Iris pigment epithelial cell (primary cell): ENCODE measurements at places on chromosomes 2 and 18.

GRCh38 chr2:102033031-102033749 is 41.4 kb downstream of the IL1R2 start:
- DNase-seq: peak; percentile 96

DNA sequence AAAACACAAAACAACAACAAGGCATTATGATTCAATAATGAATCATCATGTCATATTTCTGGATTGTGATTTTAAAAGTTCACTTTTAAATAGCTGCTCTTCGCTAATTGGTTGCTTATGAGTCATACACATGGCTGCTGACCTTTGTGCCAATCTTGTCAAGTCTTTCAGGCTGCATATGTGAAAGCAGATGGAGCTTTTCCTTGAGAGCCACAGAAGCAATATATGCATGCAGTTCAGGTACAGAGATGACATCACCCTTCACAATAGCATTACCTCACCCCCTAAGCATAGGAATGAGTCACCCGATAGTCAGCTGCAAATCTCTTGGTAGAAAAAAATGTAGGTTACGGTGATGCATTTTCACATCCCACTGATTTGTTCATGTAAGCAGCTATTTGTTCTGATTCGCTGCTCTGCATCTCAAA is 27.2 kb downstream of the EIF2AK3 start:
- DNase-seq: peak; percentile 99

GRCh38 chr2:38561691-38562090 is 41.0 kb downstream of the HNRNPLL start:
- DNase-seq: no peak

DNA sequence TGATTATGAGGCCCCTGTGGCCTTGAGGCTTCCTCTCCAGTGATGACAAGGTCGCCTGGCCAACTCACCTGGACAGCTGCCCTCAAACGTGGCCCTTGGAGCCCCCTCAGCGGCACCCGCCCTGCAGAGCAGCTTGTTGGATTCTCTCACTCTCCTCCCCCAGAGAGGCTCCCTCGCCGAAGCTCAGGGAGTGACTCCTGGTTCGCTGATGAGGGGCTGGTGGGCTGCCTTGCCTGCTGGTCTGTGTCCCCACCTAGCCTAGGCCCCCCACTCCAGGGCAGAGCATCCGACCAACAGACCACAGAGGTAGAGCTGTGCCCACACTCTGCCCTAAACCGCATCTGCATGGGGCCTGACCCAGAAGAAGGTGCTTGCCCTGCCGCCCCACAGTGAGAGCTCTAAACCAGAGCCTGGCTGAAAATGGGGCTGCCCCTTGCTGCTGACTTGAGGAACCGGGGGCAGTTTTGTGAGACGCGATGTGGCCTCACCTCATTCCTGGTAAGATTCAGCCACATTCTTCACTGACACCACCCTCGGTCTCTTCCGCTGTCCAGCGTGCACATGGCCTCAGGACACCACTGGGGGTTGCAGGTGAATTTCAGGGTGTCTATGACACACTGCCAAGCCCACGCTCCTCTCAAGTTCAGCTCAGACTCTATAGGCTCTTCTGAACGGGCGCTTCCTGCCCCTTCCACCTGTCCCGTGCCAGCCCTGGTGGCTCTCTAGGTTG is 131.6 kb downstream of the CABLES1 start:
- no peak for DNase-seq

DNA sequence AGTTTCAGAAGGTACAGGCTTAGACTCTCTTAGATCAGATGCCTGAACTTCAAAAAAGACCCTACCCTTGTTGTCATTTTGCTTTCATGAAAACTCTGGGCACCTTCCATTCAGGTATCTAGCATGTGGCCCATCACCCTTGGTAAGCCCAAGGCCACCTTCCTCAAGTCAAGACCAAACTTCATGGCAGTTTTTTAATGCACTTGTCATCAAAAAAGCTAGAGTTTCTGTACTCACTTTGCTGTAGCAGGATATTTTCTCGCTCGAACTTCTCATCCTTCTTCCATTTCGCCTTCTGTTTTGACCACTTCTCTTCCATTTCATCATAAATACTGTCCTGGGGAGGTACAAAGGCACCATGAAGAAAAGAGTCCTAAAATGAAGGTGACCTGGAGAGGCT is 48.2 kb downstream of the FLACC1 start:
- DNase-seq: no peak

GRCh38 chr2:25274868-25275574 is 66.7 kb downstream of the DNMT3A start:
- DNase-seq: peak; percentile 41

GRCh38 chr2:222806526-222807137 is 54.2 kb upstream of the ACSL3 start:
- DNase-seq: no peak

- DNase-seq: no peak
These were observed 49.7 kb downstream of the CYRIA start for GRCh38 chr2:16615687-16616615.

DNA sequence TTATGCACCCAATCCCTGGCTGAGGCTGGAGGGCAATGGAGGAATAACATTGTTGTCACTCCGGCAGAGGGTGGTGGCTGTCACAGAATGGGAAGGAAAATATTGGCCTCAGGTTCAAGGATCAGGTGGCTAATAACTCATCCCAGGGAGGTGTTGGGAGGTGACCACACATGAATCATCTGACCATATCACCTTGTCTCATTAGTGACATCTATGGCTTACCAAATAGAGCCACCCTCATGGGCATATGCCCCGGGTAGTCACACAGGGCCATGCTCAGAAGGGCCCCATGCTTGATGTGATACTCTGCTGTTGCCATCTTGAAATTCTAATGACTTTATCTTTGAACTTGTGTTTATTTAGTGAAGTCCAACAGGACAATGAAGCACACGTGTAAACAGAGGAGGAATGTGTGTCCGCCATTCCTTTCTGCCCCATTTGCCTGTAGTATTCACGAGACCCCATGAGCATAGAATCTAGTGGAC is 27.5 kb upstream of the HK2 start:
- no peak for DNase-seq

GRCh38 chr18:35241448-35241804 is 592 bp downstream of the ZNF397 start:
- no peak for DNase-seq

GRCh38 chr18:26439537-26439936 is 108.8 kb downstream of the KCTD1 start:
- DNase-seq: no peak

DNA sequence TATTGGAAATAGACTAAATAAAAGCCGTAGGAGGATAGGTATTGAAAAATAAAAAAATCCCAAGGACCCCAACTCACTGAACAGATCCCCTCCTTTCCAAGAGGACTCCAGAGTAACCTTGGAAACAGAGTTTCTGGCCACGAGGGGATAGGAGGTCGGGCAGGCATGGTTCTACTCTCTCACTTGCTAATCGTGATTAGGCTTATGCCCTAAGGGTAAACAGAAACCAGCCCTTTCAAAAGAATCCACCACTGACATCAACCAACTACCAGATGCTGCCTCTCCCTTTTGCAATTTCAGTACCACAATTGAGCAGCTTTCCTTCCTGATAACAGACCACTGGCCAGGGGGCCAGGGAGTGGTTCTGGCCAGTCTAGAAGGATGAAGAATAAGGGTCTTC is 477.8 kb downstream of the EIPR1 start:
- no peak for DNase-seq

DNA sequence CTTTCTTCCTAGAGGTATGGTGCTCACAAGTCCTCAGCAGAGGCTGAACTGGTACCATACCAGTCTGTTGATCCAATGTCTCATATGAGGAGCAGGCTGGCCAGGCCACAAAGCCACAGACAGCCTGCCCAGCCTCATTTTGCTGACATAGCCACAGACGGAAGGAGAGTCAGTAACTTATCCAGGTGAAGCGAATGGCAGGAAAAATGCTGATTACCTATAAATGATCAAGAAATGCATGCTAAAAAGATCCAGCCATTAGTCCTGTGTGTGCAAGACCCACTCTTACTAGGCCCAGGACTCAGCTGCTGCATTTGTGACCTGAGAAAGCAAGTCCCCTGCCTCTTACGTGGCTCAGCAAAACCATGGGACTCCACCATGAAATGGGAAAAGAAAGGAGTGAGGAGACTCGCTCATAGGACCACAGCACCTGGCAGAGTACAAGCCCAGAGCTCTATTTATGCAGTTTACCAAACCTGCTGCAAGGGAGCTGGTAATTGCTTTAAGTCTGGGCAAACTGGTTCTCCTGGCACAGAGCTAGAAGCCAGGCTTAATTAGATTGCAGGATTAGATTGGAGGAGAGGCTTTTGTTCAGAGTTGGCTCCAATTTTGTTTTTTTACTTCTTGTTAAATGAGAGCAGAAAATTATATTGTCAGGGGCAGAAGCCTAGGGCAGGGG is 19.0 kb downstream of the RHOB start:
- no peak for DNase-seq

DNA sequence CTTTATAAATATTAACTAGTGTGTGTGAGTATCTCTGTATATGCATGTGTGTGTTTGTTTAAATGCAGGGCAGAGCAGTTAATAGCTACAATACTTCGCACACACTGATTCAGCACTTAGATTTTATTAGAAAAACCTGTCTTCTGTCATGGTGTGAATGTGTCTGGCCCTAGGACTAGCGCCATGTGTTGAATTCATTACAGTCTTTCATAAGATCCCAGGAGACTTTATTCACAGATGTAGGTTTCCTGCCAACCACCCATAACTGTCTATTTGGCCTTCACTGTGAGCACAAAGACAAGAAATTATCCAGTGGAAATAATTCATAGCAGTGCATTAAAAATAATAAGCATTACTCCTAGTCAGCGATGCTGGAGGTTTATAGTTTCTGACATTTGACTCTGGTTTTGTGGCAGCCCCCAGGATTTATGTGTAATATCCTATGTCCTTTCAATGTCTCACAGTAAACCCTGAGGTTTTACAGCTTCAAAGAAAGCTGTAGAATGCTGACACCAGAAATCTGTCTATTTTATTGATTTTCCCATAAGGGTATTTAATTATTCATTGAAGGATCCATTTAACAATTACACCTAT is 93.9 kb downstream of the ZNF804A start:
- peak; percentile 17 for DNase-seq

- DNase-seq: no peak
These were observed 92.5 kb upstream of the RBBP8 start for GRCh38 chr18:22840606-22841144.

DNA sequence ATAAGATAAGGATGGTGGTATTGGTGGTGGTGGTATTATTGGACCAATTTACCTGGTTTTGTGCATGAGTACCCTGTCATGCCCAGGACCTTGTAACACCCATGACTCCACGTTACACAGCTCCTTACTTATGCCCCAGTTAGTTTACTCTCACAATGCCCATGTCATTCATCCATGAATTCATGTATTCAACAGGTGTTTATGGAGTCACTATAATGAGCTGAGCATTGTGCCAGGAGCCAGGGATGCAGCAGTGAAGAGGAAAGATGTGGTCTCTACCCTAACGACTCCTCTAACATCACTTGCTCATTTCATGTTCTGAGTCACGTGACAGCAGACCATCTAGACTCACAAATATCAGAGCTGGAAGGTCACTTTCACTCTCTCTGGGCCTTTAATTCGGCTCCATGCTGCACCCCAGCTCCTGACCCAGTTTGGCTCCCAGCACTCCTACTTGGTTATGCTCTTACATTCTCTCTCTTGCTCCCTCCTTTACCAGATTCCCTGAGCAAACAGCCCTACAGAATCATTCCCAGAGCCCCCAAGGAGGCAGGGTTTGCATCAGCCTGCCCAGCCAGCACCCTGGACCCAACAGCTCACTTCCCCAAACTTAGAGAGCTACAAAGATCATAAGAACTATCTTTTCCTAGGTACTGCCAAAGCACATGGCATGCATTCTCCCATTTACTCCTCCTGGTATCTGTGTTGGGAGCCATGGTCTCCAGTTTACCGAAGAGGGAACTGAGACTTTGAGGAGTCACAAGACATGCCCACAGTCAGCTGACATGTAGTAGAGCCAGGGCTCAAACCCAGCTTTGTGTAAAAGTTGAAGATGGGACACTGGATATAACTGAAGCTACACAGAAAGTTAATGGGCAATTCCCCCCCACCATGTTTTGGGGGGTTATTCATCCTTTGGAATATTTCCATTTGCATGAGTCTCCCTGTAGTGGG is 449.9 kb downstream of the LRATD1 start:
- no peak for DNase-seq

GRCh38 chr2:144694456-144694855 is 174.5 kb upstream of the ZEB2 start:
- DNase-seq: no peak

DNA sequence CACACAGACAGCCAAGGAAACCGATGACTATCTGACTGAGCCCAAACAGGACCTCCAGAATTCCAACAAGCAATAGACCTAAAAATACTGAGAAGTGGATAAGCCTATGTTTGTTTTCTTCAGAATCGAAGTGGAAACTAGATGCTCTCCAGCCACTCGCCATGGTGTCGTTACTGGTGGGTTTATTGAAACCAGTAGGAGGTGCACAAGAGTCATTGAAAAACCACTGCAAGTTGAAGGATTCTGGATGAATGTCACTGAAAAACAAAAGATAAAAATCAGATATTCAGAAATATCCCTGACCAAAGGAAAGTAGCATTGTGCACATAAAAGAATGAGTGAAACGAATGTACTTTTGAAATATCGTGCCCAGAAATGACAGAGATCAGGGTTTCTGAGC is 15.3 kb downstream of the TM4SF20 start:
- DNase-seq: peak; percentile 64

DNA sequence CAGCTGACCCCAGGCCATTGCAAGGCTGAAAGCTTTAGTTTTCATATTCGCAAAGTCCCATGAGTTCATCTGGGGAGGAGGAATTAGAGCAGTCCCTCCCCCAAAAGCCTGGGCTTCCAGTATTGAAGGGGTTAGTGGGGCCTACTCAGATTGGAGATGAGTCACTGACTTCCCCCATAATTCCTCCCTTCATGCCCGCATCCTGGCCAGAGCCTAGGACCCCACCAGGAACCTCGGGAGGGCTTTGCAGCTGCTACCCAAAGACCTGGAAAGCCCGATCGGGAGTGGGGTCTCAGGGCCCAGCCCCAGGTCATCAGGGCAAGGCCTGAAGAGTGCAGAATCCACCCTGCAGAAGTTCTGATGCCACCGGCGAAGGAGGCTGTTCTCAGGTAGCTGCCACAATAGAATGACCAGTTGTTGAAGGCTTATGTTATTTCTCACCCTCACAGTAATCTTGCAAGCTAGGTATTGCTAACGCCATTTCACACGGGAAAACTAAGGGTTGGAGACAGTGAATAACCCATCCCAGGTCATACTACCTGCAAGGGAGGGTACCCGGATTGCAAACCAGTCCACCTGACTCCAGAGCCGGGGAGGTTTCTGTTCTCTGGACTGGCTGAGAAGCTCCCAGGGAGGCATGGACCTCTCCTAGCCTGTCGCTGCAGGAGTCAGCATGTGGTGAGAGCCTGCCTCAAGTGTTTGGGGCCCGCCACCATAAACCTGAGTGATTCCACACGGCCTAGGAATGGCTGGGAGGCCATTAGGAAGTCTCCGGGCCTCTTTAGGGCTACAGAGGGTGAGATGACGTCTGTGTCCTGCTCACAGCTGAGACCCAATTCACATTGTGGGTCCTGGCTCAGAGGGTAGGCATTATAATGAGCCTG is 5.8 kb upstream of the ARID5A start:
- DNase-seq: no peak

- no peak for DNase-seq
These were observed 9.7 kb downstream of the ZBTB7C start for GRCh38 chr18:48399303-48400075.

- DNase-seq: no peak
These were observed 825.8 kb upstream of the CDH2 start for GRCh38 chr18:29002747-29003146.

- DNase-seq: peak; percentile 17
These were observed 6.2 kb downstream of the ABCG5 start for GRCh38 chr2:43832457-43832856.
